ENCODE measurements at places on chromosomes 5 and 9.

DNA sequence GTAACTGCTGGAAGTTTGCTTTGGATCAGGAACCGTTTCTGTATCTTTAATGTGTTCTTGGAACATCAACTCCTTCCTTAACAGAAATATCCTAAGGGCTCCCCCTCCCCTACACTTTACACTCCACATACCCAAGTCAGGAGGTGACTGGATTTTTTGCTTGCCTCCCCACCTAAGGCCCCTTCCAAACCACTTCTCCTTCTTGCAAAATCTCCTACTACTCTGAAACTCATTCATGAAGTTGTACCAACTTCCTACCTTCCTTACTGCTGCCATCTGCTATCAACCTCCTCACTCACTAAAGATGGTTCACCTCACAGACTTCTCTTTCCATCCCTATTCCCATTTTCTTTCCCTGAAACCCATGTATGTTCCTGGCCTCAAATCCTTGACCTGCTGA is 16.1 kb downstream of the TXN start:
- DNase-seq: no peak

DNA sequence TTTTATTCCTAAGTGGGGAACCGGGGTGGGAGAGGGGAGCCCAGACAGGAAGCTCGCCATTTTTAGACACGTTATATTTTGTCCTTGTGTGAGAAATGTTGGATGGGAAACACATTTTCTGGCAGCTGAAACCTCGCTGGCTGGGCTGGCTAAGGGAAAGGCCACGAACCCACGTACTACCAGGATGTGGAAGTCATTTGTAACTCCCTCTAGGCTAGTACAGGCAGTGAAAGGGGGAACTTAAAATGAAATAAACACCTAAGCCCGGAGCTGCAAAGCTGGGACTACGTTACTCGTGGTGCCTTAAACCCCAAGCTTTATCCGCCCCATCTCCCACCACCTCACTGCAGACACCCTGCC is 42.5 kb downstream of the TMEM174 start:
- DNase-seq: no peak

GRCh38 chr5:128667152-128667551 is 129.1 kb upstream of the FBN2 start:
- DNase-seq: no peak

DNA sequence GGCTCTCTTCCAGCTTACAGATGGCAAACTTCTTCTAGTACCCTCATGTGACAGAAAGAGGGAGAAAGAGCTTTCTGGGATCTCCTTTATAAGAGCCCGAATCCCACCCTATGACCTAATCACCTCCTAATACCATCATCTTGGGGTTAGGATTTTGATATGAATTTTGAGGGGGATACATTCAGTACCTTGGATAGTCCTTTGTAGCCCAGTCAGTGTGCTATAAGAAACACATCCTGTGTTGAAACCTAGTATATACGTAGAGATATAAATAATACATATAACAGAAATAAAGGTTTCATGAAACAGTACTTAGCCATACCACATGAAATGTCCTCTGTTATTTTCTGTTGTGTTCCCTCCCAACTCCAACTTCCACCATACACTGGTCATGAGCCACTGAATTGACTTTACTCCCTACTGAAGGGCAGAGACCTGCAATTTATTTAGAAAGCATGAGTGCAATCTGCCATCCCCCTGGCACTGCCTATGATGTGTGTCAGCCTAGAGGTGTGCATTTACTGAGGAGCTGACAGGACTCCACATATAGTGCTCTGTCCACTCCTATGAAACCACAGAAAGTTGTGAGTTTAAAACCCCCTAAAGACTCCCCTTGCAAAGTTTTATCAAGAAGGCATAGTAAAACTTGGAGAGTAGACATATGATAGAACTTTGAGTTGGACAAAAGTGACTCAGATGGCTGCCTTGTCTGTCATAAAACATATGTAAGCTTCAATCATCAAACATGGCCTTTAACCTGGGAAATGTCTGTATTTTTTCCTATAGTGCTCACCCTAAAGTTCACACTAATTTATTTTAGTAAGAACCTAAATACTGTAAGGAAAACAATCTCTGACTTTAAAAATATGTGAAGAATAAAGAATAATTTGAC is 12.8 kb downstream of the PIP5K1B start:
- no peak for DNase-seq

GRCh38 chr5:159058716-159059636 is 40.7 kb downstream of the EBF1 start:
- no peak for DNase-seq

DNA sequence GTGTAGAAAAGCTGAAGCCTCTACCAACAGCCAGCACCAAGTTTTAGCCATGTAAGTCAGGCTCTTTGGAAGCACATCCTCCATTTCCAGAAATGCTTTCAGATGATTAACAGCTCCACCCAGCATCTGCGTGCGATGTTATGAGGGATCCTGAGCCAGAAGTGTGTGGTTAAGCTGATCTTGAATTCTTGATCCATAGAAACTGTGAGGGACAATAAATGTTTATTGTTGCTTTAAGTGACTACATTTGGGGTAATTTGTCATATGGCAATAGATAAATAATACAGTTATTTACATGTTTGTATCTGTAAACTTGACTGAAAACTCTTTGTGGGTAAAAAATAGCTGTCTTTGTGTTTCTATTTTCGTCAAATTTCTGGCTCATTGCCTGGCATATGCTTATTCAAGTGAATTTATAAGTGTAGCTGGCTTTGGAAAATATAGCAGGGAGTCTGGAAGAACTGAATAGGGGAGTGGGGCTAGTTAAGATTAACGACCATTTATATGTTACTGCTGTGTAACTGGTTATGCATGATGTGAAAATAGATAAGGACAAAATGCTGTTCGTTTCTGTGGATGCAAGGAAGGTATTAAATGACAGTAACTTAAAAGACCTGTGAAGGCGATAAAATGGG is 234.1 kb downstream of the LRRC70 start:
- no peak for DNase-seq

DNA sequence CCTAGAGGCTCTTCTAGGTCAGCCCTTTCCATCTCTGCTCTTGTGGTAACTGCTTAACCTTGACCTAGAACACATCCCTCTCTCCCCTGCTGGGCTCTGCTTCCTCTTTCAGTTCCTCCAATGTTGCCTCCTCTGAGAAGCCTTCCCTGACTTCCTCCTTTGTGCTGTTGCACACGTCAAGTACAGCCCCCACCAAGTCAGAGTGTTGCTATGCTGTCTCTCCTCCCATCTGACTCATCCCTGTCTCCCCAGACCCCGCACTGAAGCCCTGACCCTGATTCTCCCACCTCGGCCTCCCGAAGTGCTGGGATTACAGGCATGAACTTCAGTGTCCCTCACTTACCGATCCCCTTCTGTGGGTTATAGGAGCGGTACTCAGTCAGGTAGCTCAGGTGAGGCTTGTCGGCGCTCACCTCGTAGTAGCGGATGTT is 10.4 kb upstream of the TRIM14 start:
- no peak for DNase-seq

GRCh38 chr5:127079994-127080491 is 6.7 kb upstream of the C5orf63 start:
- no peak for DNase-seq

- no peak for DNase-seq
Measured at GRCh38 chr5:64665243-64665642, 25.1 kb upstream of the SHISAL2B start.

GRCh38 chr9:125436613-125437443 is 175.2 kb downstream of the GAPVD1 start:
- DNase-seq: no peak

- DNase-seq: no peak
Measured at GRCh38 chr5:135269199-135269598, 129.8 kb downstream of the MACROH2A1 start.

DNA sequence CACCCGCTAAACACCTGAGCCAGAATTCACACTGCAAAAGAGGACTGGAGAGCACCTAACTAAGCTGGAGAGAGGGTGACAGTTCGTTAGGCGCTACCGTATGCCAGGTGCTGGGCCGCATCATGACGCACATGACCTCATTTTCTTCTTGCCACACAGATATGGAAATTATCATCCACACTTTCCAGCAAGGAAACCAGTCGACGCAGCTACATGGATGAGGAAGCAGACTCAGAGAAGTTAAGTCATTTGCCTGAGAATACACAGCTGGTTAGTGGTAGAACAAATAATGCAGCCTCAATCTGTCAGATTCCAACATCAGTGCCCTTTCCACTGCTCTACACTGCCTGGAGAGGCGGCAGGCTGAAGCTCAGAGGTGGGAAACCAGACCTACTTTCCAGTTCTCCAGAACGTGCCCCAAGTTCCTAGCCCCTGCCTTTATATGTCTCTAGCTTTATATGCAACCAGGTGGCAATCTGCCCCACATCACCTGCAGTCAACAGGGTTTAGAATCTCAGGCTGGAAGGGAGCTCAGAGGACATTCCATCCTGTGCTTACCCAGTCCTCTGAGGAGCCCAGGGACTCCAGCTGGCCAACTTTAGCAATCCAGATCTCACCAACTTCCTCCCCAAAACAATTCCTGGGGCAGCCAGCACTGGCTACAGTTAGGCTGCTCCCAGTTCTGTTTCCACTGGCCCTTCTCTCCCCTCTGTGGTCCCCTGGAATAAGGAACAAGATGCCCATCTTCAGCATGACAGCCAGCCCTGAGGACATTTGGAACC is 8.8 kb downstream of the TNIP1 start:
- DNase-seq: no peak

- no peak for DNase-seq
Measured at GRCh38 chr9:71816916-71817451, 48.7 kb upstream of the CEMIP2 start.

DNA sequence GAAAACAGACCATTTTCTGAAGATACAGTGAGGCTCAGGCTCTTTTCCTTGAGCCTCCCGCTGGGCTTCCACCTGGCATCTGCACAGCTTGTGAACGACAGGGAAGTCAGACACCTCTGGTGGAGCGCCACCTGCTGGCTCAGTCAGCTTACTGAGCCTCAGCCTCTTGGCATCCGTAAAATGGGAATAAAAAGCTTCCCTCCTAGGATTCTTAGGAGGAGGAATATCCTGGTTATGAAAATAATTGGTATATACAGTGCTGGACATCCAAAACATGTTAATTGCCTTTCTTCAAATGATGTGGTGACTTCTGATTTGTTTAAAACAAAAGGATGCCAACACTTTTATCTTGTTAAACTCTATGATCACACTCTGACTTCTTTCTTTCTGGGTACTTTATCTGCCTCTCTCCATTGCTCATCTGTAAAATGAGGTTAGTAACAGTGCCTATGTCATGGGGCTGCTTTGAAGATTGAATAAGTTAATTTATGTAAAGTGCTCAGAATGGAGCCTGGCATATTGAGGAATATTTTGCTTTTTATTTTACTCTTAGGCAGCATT is 67.5 kb downstream of the MAMDC2 start:
- DNase-seq: peak; percentile 74

DNA sequence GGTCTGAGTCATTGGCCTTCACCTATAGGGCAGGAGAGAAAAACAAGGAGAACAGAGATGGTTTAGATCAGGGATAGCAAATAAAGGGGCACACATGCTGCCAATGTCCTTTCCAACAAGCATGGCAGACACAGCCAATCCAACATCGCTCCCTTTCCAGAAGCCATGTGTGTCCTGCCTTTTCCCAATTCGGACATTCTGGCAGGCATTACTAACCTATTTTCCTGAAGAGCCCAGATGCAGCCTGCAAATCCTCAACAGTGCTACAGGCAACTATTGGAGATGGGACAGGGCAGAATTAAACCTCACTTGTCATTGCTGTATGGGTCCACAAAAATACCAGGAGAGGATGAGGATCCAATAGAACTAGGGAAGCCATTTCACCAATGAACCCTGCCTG is 12.8 kb downstream of the PCDH1 start:
- no peak for DNase-seq

Data from hindlimb muscle (tissue), 1 donor.